Left cardiac atrium (tissue), 4 donors: ENCODE measurements at places on chromosomes 5 and 9. TPM values are rescaled to one million over a fixed set of nuclear protein-coding genes. Genes with fewer than 3 reads are reported as not detected.

The BTNL3 gene
- total RNA-seq, result not detected

GRCh38 chr5:137498301-137498735, 808 bp downstream of the SPOCK1 start:
- peak; percentile 41 for DNase-seq

GRCh38 chr5:177131019-177131320, 2.6 kb upstream of the NSD1 start:
- no peak for DNase-seq

The GLRA1 gene
- total RNA-seq, result not detected

The CAMSAP1 gene
- total RNA-seq, result 17.2 TPM

GRCh38 chr9:90290716-90291485, 351.7 kb downstream of the DIRAS2 start:
- no peak for DNase-seq

- no peak for DNase-seq
Measured at GRCh38 chr5:68950125-68950524, 143.7 kb upstream of the SLC30A5 start.
